ENCODE measurements at places on chromosomes 1 and 21.

DNA sequence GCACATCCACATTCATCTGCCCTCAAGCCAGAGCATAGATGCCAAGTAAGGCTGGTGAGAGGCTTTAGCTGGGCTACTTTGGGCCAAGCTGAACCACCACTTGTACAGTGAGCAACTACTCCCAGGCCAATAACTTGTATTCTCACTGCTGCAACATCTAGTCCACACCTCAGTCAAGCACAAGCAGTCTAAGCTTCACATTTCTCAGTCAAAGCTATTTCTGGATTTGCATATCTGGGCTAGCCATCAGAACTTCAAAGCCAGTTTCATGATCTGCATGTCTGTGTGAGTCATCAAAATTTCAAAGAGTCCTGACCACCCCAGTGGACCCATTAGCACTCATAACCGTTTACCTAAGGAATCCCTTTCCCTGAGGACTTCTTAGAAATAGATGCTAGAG is 77.7 kb upstream of the DIRAS3 start:
- DNase-seq: no peak

DNA sequence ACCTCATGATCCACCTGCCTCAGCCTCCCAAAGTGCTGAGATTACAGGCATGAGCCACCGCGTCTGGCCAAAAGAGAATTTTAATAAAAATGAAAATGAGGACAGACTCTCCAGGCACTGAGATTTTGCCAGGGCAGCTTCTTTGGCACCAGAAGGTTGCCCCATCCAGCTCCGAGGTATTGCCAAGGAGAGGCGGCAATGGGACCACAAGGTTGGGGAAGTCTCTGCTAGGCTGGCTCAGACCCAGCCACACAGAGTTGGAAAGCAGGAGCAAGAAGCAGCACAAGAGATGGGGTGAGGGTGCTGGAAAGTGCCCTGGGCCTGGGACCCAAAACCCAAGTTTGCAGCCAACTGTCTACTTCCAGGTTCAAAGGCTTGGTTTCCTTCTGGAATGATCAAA is 200.9 kb downstream of the HHIPL2 start:
- no peak for DNase-seq

DNA sequence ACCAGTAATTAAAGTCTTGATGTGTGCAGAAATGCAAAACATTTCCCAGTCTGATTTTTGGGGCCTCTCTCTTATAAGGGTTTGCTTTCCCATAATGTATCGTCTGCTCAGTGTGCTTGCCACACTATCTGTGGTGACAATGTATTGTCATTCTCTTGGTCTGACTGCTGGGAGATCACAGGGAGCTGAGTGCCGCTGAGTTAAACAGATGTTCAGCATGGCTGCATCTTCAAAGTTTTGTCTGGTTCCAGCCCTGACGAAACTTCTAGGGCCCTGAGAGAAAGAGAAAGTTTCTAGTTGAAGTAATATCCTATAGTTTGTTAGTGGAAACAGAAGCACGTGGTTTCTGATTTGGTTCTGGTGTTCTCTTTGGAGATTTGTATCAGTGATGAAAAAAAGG is 42.6 kb downstream of the DNM3 start:
- no peak for DNase-seq

DNA sequence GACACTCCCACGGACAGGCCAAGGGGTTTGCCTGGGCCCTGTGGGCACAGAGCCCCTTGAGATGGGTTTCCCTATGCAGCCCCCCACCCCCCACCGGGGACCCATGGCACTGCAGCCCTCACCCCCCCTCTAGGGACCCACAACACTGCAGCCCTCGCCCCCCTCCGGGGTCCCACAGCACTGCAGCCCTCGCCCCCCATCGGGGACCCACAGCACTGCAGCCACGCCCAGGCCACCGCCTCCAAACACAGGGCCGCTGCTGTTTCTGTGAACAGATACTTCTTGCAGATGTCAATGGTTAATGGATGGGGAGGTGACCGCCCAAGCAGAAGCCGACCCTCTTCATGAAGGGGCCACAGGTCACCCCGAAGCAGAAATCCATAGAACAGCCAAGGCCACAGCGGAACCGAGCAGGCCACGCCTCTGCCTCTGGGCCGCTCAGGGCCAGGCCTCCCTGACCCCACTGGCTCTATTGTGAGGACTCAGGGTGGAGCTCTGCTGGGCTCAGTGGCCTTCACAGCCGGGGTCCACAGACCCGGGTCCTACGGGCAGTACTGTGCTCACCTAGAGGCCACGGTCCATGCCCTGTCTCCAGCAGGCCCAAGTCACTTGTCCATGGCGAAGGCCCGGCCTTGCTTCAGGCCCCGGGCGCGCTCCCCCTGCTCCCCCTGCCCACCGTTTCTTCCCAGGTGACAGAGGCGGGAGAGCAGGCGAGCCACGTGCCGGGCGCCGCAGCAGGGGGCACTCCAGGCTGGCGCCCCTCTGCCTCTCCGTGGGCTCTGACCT is 4.1 kb upstream of the POFUT2 start:
- DNase-seq: no peak

- DNase-seq: no peak
Measured at GRCh38 chr1:226253933-226254332, 30.5 kb downstream of the MIXL1 start.

DNA sequence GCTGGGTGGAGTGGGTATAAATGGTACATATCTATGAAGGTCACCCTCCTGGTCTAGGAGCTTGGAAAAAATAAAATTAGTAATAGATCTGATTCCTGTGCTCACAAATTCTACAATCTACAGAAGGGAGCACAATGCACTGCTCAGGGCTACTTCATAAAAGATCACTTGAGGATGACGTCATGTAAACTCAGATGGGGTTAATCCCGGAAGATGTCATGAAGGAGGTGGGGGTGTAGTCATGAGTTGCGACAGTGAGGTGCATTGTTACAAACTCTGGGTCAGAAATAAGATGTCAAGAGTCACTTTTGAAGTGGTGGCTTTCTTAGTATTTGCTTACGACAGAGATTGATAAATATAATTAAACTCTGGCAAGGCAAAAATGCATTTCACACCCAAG is 68.2 kb downstream of the LHX9 start:
- DNase-seq: no peak

Data from anterior cingulate cortex (tissue), 58 donors.